HFFc6 (cell line): ENCODE measurements at places on chromosomes 16 and 17.

GRCh38 chr16:55555436-55555835, 11.0 kb upstream of the CAPNS2 start:
- peak; percentile 58 for DNase-seq

- peak; percentile 45 for DNase-seq
Observed at GRCh38 chr16:14249291-14250032, 178.3 kb downstream of the MRTFB start.

DNA sequence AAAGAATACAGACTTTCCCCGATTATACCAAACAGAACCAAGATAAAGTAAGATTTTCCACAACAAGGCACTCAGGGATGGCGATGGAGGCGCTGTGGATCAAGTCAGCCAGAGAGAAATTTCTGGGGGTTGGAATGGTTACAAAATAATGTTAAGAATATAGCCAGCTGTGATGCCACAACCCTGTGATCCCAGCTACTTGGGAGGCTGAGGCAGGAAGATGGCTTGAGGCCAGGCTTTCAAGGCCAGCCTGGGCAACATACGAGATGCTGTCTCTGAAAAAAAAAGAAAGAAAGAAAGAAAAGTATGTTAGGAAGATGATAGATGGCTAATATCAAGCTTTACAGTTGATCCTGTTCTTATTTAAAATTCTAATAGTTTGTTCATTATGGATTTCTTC, 10.6 kb upstream of the ALOX12 start:
- no peak for DNase-seq

DNA sequence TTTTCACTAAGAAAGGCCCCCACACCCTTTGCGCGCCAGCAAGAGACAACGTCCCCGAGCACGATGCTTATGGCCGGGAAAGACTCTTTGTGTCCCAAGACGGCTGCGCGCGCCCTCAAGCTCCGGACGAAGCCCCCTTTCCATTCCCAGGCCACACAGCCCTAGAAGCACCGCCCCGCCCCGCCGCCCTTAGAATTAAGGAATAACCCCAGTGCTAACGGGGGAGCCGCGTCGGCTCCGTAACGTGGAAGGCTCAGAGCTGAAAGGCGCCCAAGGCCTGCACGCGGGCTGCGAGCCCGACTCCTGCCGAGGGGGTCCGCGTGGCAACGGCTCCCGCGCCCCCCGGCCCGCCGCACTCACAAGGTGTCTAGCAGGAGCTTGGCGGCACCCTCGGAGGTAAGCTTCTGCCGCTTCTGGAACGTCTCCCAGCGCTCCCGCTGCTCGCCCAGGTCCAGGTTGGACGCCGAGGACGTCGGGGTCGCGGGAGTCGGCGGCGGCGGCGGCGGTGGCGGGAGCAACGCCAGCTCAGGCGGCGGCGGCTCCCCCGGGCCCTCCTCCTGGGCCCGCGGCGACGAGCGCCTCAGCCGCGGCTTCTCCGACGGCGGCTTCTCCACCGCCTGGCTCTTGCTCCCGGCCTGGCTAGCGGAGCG, 477 bp downstream of the CENPV start:
- DNase-seq: no peak

DNA sequence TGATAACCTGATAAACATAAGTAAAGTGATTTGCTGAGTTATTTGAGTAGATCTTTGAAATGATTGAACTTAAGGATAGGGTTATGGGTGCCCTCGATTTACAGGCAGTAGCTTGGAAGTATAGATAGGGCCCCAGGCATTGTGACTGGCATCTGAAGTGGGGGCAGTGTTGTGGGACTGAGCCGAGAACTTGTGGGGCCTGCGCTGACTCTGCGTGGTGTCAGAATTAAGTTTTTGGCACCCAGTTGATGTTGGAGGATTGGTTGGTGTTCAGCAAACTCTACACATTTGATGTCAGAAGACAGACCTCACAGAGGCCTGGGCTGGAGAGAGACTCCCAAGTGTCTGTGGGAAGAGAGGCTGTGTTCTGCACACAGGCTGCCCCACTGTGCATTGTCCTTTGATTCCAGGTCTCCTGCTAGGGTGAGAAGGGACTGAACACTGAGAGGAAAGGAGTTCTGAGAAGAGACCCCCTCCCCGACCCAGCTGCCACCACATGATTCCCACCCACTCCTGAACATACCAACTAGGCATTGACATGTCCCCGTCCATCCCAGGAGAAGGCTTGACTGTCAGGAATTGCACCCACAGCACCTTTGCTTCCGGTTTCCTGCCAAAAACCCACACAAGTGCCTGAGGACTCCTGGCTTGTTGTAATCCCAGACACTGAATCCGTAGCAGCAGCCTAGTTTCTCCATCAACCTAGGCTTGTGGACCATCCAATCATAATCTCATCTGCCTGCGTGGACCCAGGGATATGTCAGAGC, 4.5 kb downstream of the ZNF267 start:
- DNase-seq: no peak

- DNase-seq: no peak
Observed at GRCh38 chr17:58595194-58595792, 80.9 kb upstream of the MTMR4 start.

DNA sequence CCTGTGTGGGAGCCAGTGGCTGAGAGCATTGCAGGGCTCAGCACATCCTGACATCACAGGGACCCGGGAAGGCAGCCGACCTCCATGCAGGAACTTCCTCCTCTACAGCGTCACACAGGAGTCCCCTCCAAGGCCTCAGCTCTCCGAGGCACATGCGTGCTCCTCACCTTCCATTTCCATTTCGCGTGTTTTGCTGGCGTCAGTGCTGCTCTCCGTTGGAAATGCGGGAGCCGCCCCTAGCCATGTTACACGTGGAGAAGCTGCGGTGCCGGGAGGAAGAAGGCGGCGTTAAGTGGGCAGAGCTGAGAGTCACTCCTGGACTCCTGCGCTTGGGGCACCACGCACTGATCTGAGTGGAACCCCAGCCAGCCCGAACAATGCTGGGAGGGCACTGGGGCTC, 25.2 kb upstream of the CRISPLD2 start:
- DNase-seq: no peak

DNA sequence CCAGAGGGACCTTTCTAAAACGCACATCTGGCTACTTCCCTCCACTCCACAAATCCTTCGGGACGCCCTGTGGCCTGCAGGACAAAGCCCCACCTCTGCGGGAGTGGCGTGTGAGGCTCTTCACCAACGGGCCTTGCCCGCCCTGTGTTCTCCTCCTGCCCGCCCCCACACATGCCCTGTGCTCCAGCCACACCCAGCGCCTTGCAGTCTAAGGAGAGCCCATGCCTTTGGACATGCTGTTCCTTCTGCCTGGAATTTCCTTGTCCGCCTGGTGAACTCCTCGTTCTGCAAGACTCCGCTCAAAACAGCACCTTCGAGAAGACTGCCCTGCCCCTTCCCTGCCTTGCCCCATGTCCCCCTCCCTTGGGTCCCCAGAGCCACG, 7.4 kb downstream of the ELOB start:
- DNase-seq: no peak

- no peak for DNase-seq
Observed at GRCh38 chr16:12166271-12166670, 189.7 kb downstream of the SNX29 start.

DNA sequence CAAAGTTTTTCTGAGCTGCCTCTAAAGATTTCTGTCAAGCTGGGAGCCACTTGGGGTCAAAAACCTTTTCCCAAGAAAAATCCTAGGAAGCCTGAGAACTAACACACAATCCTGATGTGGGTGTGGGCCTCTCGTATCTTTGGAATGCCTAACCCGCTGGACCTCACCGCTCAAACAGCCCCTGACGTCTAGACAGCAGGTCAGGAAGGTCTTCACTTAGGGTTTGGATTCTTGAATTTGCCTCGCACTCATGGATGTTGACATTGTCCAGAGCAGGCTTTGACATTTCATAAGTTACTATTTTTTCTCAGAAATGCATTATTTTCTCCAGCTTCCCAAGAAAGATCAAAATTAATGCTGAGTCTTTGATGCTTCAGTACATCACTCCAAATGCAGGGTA, 18.9 kb downstream of the TEX2 start:
- no peak for DNase-seq

DNA sequence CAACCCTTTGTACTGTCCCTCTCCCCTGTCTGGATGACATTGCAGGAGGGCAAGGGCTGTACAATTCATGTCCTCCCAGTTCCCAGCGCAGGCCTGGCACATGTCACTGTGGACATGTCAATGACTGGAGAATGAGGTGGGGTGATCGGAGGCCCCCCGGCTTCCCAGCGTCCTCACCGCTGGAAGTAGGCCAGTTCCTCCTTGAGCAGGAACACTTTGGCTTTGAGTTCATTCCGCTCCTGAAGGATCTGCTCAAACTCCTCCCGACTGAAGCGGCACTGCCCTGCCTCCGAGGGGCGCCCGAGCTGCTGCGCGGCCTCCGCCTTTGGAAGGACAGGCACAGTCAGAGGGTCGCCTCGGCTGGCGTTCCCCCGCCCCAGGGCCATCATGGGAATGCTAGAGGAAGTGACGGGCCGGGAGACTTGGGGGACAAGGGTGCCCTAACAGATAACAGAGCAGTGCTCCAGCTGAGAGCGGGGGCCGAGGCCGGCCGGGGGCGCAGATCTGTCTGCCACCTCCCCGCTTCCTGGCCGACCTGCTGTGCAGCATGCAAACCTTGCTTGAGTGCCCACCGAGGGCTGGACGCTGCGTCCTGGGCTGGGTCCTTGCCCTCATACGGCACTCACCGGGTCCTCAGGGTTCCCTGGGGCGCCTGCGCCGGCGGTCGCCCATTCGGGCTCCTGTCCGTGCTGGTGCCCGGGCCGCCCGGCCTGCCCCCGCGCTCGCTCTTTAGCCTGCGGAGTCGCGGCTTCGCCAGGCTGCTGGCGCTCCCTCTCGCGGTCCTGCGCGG, 1.3 kb downstream of the RILP start:
- DNase-seq: no peak

DNA sequence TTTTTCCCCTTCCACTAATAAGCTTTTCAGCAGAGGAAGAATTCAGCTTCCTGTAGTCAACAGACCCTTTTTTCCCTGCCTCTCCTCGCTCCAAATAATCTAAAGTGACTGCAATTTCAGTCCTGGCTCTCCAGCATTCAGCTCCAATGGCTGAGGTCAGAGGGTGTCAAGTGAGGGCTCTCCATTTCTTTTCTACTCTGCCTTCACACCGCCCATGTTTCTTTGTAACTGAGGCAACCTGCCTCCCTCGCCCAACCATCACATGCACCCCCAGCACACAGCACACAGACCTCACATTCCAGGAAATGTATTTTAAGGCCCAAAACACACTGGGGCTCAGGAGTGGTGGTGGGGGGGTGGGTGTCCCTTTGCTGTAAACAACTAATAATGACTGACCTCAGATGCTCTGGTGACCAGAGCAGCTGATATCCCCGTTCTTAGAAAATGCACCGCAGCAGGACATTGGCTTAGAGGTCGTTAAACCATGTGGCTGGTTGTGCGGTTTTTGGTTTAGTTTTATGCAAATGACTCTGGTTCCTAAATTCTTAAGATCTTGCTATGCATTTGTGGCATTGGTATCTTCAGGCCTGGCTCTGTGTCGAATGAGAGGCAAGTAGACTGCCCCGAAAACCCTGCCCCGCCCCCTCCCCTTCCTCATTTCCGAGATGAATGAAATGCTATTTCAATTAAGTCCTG, 203.6 kb downstream of the ZFHX3 start:
- DNase-seq: no peak
